Activated CD4-positive, alpha-beta T cell treated with anti-CD3 and anti-CD28 coated beads for 36 hours (primary cell): ENCODE measurements at places on chromosomes 2 and 18. TPM values are rescaled to one million over a fixed set of nuclear protein-coding genes. Genes with fewer than 3 reads are reported as not detected.

Gene ALPP
- not detected for total RNA-seq

DNA sequence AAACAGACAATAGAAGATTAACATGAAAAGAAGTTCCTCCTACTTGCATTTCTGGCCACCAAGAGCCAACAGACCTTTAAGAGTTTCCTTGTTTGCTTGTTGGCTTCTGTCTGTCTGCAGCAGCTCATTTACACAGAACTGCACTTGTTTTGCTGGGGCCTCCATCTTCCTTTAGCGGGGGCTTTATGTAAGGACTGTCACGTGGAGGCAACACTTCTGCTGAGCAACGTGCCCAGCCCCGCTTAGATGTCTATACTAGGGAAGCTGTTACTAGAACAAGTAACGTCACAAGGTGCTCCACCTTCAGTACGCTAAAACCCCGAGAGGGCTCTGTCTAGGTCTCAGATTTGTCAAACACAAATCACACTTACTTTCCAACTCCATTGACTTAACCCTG lies 104.3 kb upstream of the PXDN start:
- DNase-seq: no peak

DNA sequence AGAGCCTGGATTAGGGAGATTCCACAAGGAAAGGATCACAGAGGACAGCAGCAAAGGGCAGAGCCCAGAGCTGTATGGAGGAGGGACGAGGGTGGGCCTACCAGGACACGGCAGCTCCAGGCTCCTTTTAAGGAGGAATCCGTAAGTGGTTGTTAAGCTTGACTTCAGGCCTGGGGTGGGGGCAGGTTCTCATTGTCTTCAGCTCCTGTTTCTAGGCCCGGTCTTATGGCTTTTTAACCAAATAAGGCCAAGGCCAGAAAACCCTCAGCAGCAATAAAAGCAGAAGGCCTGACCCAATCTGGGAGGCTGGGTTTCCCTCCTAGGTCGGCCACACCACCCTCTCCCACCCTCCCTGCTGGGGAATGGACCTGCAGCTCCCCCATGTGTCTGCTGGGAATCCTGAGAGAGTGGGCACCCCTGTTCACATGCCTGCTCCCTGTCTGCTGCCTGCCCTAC lies 111.2 kb downstream of the PLB1 start:
- DNase-seq: no peak

DNA sequence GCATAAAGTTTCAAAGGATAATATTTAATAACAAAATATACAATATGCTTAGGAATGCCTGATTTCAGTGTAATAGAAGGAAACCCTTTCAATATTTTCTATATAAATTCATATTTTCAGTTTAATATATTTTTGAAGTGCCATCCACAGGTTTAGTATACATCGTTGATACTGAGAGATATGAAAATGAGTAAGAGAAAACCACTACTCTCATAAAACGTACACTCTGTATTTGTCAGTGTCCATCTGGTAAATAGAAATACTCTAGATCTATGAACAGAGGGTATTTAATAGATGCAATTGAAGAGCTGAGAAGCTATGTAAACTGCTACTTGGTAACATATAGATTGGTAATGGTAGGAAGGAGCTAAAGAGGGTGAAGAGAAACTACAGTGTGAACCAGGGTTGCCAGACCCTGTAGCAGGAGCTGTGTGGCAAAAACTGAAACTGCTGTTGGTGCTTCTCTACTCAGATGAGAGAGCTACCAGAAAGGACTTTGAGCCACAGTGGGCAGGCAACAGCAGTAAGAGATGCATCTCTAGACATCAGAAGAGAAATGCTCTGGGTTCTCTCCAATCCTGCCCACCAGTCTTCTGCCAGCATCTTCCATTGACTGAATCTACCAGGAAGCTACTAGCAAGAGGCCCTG lies 187.4 kb downstream of the CCDC102B start:
- DNase-seq: no peak
